Brain microvascular endothelial cell (primary cell): ENCODE measurements at places on chromosomes 7 and 10.

DNA sequence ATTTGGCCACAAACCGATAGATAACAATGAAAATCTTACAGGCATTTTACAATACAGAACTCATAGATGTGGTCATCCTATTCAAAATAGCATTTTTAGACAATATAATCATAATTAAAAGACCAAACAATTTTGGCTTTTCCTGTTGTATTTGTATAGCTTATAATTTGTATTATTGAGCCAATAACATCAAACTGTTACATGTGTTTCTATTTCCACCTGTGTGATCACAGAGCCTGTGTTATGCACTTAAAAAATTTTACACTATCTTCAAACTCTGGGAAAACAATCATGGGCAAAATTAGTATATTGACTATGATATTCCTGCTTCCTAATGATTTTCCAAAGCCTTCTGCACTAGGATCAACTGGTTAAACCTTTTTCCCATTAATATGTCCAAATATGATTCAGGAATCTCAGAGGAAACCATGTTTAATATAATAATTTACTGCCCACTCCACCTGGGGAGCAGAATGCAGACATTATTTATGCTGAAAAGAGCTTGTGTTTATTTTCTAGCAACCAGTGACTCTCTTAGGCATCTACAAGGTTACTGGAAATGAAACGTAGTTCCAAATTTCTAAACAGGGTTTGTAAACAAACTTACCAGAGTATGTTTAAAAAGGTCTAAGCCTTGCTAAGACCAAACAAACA is 1.7 kb downstream of the RHOBTB1 start:
- DNase-seq = no peak

GRCh38 chr10:17435187-17435586 is 19.2 kb downstream of the ST8SIA6 start:
- no peak for DNase-seq

DNA sequence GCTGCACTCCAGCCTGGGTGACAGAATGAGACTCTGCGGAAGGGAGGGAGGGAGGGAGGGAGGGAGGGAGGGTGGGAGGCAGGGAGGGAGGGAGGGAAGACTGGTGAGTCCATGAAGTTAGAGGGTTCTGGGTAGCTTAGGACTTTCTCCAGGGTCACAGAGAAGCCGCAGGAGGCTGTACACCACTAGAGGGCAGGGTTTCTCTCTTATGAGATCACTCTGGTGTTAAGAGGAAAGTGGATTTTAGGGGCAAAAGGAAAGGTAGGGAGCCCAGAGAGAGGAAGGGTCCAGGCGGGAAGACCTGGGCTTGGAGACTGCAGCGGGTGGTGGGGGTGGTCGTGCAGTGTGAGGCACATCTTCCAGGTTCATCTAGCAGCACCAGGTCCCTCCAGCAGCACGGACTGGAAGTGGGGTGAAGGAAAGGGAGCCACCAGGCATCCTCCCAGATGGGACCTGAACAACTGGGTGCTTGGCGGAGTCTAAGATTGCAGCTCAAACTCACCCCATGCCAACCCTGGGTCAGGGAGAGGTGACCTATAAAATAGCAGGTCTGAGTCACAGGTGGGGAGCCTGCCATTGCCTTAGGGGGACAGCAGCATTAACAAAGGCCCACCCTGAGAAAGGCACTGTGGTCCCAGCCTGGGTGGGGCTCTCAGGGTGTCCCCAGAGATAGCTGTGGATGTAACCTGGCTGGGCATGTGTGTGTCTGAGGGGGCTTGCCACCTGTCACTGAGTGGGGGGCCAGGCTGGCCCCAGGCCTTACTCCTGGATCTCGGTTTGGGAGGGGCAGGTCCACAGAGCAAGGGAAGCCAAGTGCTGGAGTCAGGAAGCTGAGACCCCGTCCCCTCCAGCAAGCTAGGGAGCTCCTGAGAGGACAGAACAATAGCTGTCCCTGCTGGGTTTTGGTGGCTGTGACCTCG is 48.5 kb upstream of the SLC29A3 start:
- peak; percentile 78 for DNase-seq

GRCh38 chr10:3708852-3709251 is 76.2 kb downstream of the KLF6 start:
- peak; percentile 50 for DNase-seq

GRCh38 chr7:74656441-74656836 is 1.1 kb upstream of the GTF2I start:
- no peak for DNase-seq

GRCh38 chr7:36761835-36762234 is 37.5 kb upstream of the AOAH start:
- DNase-seq = no peak

GRCh38 chr10:116104210-116104932 is 168.6 kb downstream of the GFRA1 start:
- no peak for DNase-seq

DNA sequence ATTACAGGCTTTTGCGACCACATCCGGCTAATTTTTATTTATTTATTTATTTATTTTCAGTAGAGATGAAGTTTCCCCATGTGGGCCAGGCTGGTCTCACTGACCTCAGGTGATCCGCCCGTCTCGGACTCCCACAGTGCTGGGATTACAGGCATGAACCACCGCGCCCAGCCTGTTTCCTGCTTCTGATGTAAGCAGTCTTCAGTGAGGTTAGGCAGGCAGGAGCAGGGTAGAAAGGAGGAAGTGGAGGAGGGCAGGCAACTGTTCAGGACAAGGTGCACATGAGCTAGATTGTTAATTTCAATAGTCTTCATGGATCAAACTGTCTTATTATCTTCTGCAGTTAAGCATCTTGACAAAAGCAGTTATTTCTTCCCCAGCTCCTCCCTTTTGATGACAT is 605.0 kb downstream of the CCSER2 start:
- no peak for DNase-seq
